ENCODE measurements at places on chromosomes 6 and 20.

DNA sequence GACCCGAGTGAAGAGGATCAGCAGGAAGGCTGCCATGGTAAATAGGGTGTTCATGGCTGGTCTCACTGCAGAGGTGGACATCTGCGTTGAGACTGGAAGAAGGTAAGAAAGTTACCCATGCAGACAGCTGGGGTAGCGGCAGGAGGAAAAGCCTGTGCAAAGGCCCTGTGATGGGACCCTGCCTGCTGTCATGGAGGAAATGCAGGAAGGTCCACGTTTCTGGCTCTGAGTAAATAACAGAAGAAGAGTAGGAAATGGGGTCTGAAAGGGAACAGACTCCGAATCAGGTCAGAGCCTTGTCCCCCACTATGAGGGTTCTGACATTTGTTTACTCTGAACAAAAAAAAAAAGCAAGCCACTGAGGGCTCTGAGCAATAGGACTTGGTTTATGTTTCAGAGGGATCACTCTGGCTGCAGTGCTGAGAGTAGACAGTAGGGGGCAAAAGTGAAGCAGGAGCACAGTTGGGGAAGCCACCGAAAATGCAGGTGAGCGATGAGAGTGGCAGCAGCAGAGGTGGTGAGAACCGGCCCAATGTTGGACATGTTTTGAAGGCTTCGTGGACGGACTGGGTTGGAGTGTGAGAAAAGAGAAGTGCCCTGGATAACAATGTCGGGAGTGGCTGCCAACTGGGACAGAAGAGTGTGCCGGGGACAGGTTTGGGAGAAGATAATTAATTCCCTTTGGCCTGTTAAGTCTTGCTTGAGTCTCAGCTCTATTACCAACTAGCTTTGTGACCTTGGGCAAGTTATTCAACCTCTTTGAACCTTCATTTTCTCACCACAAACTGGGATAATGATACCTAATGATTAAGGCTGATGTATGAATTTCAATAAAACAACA, 57.9 kb upstream of the MAP7 start:
- peak; percentile 91 for DNase-seq

DNA sequence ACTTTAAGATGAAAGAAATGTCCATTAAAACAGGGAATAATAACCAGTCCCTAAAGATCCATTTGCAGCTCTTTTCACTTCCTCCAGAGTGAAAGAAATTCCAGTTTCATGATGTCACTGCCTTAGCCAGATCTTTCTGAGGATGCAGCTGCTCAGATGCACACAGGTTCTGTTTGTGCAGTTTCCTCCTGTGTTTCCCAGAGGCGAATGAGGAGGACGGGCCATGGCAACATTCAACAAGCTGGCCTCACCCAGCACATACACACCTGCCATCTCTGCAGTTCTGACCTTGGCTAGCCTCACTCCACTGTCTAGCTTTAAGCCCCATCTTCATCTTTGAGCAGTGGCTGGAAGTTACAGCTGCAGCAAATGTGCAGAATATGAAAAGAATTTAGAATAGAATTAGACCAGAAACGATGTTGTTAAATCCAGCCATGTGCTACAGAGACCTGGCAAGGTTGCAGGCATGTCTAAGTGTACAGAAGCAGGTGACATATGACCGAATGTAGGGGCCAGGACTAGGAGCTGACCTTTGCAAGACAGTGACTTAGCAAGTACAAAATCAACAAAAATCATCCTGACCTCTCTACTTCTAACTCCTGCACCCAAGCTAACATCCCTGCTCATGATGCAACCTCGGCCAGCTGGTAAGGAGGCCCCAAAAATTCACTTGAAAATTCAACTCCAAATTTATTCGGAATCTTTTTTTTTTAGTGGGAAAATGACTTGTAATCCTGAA, 35.0 kb downstream of the FAM50B start:
- DNase-seq = no peak

DNA sequence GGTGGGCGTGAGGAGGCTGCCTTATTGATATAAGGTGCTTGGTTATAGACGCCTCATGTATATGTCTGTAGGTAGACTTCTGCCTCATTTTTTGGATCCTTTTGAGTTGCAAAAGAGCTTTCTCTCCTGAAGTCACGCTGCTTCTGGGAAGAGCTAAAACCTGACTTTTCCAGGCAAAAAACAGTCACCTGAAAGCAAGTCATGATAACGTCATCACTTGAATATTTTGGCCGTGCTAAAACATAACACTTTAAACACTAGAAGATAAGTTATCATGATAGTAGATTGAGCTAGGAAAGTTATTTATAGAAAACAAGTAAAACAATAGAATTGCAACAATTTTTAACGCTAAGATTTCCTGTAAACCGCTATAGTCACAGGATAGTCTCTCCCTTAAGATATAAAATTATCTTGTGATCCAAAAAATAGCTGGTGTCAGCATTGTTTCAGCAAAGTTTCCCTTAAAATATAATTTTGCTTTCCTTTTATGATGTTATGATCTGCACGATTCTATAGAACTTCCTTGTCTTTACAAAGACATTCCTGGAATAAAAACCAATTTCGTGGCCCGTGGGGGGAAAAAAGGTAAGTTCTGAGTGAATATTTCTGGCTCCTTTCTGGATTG, 69.0 kb upstream of the AKAP12 start:
- no peak for DNase-seq

DNA sequence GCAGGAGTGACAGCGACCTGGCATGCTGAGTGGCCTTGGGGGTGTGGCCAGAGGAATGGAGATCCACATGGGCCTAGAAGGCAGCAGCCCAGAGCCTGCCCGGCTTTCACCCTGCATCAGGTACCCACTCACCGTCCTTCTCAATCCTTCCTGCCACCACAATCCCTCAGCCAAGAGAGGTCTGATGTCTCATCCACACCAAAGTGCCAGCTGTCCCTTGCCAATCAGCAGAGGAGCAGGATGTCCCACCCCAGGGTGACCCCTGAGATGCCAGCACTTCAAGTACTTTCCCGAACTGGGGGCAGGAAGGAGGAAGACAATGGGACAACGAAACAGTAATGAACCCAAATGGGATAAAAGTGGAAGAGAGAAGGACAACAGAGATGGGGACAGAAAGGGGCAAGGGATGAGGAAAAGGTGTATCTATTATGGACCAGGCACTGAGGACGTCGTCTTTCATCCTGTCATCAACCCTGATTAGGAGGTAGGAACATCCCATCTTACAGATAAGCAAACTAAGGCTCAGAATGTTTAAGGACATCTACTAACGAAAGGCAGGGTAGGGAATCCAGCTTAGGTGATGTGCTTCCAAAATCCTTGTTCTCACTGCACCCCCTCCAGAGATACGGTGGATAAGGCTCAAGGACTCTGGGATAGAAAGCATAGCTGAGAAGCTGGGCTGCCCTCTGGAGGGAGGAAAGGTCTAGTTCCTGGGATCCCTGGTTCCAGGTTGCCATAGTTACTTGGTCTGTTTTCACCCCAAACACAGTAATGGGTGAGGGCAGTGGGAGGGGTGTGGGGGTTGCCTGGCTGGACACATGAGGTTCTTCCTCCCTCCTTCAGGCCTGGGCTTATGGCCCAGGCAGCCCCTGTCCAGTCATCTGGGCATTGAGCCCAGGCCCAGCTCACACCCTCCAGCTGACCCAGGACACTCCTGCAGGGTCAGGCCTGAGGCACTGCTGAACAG, 4.5 kb upstream of the TNXB start:
- no peak for DNase-seq

DNA sequence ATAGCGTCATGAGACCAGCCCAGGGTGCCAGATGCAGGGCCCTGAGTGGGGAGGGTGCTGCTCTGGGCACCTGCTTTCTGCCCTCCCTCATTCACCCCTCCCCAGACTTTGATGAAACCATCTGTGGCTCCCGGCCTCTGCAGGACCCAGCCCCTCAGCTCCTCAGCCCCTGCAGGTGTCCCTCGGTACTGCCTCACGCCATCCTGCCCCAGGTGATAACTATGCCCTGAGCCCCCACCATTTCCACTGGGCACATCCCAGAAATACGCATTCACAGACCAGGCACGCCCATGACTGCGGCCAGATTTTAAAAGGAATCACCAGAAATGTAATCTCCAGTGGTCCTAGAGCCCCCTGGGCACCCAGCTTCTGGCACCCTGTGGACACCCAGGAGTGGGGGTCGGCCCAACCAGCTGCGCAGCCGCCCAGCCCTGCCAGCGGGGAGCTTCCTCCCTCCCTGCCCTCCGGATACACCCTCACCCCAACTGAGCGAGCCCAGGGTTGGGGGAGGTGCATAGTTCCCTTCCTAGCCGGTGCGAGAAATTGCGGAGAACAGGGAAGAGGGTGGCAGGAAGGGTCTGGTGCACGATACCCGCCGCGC, 615 bp upstream of the NTSR1 start:
- peak; percentile 36 for DNase-seq

DNA sequence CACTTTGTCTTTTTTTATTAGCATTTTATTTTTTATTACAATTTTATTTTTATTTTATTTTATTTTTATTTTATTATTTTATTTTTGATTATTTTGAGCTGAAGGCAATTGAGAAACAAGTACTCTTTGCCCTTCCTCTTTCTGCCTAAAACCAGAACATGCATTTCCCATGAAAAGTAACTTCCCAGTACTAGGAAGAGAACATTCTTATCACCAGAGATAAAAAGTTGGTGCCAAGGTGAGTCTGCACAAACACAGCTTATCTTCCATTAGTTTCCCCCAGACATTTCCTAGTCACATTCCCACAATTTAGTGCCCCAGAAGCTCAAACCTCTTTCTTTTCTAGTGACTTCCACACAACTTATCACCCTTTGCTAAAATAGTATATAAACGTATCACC, 84.8 kb downstream of the CD24 start:
- no peak for DNase-seq

- no peak for DNase-seq
Measured at GRCh38 chr6:80974579-80974978, 777.9 kb downstream of the TENT5A start.

DNA sequence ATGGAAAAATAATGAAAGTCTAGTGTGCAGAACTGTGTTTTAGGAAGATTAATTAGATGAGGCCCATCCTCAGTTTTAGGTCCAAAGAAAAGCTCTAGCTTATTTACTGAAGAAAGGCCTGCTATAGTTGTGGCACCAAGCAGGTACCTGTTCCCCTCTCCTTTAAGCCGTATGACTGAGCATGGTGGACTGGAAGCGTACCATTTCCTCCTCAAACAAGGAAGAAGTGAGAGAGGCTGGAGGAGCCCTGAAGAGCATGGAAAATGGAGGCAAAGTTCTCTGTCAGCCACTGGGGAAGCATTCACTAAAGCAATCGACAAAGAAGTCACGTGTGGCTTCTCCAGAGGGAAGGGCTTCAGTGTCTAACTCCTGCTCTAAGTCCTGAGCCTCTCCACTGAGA, 100.2 kb downstream of the MAN1A1 start:
- no peak for DNase-seq

- DNase-seq = no peak
Measured at GRCh38 chr6:33915134-33915533, 111.3 kb upstream of the MLN start.

DNA sequence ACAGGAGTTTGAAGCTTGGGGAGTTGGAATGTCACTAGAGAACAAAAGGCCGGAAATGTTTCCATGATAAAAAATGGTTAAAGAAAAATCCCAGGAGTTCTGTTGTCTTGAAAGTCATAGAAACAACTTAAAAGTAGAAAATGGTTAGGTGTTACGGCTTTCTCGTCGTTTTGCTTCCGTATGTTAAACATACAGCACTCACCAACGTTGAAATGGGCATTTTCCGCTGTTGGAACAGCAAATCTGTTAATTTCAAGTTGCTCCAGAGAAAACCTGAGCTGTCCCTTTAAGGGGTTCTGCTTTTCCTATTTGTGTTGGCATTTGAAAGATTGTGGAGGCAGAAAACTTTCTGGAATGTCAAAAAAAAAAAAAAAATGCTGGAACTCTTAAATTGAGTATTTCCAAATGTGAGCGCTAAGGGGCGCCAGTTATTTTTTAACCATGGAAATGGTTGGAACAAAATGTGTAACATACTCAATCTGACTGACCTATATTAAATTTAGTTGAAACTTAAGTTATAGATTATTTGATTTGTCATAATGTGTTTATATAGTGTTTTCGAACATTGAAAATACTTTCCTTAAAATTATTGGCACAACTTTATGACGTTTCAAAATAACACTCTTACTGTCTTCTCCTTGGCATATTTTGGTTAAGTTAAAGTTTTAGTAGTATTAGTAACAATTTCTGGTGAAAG, 2.2 kb downstream of the QKI start:
- peak; percentile 56 for DNase-seq

- DNase-seq = no peak
Measured at GRCh38 chr6:163965426-163966348, 551.2 kb downstream of the QKI start.

GRCh38 chr6:30778001-30778635, 33.8 kb upstream of the IER3 start:
- DNase-seq = no peak

GRCh38 chr6:107800564-107801164, 23.4 kb downstream of the SCML4 start:
- DNase-seq = no peak

DNA sequence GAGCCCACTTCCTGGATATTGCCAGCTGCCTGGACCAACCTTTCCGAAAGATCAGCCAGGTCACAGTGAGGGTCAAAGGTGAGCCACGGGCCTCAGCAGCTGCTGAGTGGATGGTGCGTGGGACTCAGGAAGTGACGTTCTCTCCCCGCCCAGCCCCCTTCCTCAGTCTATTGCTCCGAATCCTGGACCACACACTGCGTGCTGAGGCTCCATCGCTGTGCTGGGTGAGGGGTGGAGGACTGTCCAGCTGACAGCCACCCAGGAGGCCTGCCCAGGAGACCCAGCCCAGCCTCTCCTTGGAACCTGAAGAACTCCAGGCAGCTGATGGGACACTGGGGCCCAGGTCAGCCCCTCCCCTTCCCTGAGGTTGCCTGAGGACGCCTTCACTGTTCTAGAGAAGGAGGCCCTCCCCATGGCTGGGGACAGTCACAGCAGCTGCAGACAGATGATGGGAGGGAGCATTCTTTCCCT, 94.4 kb upstream of the CD93 start:
- DNase-seq = no peak

GRCh38 chr6:144893680-144894151, 608.6 kb downstream of the UTRN start:
- DNase-seq = no peak

GRCh38 chr20:61546641-61547040, 294.6 kb downstream of the CDH4 start:
- no peak for DNase-seq

DNA sequence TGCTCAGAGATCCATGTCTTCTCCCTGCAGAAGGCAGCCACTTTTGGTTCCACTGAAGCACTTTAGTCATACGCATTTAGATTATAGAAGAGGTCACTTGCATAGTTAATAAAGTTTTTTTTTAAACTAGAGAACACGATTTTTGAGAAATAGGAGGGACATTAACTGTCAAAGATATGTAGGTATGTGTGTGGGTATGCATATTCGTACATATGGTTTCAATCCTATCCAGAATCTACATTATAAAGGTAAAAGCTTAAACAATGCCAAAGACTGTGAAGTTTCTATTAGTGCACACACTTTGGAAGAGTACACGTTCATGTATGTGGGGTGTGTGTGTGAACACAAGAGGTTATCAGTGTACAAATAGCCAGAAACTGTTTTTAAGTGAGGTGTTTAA, 103.2 kb downstream of the BTBD3 start:
- no peak for DNase-seq
